ENCODE measurements at places on chromosomes 3 and 15.

DNA sequence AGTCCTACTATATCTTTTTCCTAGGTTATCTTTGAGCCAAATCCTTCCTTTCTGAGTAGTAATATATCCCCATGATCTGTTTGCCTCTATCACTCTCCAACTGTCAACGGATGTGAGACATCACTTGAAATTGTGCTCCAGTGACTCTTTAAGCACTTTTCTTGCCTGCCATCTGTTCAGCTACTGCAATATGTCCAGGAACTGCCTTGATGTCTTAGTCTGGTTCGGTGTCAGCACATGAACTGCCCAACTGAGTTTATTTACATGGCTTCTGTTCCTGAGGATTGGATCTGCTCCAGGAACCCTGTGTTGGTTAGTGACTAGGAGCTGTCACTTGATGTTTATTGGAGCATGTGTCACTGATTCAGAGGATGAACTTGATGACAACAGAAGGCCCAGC lies 116.5 kb downstream of the SLC9A9 start:
- no peak for DNase-seq

DNA sequence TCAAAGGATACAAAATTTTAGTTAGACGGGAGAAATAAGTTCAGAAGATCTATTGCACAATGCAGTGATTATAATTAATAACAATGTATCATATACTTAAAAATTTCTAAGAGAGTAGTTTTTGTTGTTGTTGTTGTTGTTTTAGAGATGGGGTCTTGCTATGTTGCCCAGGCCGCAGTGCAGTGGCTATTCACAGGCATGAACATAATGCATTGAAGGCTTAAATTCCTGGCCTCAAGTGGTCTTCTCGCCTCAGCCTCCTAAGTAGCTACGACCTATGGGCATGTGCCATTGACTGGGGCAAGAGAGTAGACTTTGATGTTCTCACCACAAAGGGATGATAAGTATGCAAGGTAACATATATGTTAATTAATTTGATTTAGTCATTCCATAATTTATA lies 7.5 kb downstream of the STRIT1 start:
- no peak for DNase-seq

- DNase-seq = no peak
Measured at GRCh38 chr15:66783314-66783713, 81.3 kb downstream of the SMAD6 start.

DNA sequence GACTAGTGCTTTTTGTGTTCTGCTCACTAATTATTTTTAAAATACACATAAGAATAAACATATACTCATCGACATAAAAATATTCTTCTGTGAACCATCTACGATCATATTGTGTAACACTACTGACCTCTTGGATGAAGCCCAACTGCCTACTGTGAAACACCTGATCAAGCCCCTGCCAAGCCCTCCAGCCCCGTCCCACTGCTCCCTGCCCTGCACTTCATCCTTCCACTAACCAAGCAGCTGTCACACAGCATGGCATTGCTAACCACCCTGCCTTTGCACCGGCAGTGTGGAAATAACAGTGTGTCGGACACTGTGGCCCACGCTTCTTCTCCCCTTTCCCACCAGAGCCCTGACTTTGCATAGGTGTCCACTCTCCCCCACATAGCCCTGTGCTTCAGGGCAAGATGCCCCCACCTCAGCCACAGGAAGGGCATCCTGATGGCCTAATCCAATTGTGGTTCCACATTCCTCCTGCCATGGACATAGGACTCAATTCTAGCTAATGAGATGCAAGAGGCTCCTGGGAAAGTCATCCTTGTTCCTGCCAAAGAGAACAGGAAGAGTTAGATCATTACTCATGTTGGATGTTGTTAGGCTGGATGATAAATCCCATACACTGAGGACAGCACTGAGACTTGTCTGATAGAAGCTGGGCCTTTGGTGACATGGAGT lies 35.0 kb upstream of the ARID3B start:
- DNase-seq = no peak

DNA sequence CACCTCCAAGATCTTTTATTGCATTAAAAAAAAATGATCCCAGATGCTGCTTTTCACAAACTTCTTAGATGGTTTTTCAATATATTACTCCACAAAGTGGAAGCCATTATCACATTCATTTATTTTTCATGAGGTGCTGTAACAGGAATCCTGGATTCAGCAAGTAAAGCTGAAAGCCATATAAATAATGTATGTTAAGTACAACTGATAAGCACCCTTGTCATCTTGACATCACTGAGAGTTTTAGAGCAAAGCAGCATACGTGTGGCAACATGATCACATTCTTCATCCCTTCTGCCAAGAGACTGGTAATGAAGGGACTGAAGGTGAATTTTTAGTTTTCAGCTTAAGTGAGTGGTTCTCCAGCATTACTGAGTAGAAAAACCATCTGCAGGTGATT lies 44.9 kb upstream of the LRRFIP2 start:
- DNase-seq = no peak
